ENCODE measurements at places on chromosomes 11 and 22.

DNA sequence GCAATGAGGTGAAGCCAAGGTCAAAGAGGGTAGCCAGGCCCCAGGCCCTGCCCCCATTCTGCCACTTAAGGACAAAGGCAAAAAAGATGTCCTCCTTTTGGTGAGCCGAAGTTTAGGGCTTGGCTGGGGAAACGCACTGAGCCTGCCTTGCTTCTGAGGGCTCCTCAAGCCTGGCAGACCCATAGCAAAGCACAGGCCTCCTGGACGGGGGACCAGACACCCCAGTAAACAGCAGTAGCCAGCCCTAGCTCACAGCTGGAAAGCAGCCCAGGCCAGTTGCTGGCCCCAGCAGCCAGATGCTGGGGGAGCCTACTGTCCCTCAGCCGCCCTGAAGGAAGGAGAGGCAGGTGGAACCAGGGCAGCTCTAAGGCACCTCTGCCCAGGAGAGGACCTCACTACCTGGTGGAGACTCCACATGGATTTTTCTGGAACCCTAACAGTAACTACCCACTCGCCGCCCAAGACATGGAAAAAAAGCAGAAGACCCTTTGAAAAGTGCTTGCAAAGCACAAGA, 3.8 kb upstream of the PYGM start:
- no peak for DNase-seq

GRCh38 chr11:120890609-120891320, 133.1 kb upstream of the TBCEL start:
- no peak for DNase-seq

GRCh38 chr22:17817079-17817478, 42.8 kb upstream of the BID start:
- no peak for DNase-seq

GRCh38 chr11:72773696-72774095, 20.2 kb downstream of the STARD10 start:
- no peak for DNase-seq

GRCh38 chr22:28013611-28014010, 94.6 kb upstream of the PITPNB start:
- no peak for DNase-seq

DNA sequence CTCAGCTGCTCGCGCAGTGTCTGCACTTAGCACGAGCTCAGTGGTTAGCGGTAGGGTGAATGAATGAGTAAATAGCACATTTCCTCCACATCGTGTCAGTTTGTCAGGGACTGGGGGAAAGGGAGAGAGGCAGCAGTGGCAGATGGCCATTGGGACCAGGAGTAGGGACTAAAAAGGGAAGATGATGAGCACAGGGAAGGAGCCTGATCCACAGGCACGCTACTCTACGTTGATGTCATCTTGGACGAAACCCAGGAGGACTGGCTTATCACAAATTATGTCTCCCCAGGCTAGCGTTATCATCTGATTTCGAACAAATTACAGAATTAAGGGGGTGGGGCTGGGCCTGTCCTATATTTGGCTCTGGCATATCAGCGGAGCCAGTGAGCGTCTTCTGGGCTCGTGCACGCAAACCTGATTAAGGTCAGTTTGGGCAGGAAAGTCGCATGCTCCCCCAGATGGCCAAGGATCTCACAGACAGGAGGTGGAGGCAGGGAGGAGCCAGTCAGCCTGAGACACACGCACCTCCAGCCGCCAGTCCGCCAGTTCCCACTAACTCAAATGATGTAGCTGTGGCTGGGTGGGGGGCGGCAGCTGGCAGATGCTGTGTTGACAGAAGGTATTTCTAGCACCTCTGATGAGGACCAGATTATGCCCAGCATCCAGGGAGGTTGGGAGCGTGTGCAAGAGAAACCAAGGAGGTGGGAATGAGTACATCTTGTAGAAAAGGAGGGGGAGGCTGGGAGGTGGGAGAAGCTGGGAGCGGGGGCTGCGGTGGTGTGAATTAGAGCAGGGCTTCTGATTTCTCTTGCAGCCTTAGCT, 97.4 kb upstream of the PRDM11 start:
- DNase-seq = no peak

- DNase-seq = no peak
Measured at GRCh38 chr11:8709002-8709672, 26.5 kb downstream of the RPL27A start.

All from NCI-H1417 treated with DMSO at 0.1 percent for 48 hours (cell line).